ENCODE measurements at places on chromosomes 7 and 10.

DNA sequence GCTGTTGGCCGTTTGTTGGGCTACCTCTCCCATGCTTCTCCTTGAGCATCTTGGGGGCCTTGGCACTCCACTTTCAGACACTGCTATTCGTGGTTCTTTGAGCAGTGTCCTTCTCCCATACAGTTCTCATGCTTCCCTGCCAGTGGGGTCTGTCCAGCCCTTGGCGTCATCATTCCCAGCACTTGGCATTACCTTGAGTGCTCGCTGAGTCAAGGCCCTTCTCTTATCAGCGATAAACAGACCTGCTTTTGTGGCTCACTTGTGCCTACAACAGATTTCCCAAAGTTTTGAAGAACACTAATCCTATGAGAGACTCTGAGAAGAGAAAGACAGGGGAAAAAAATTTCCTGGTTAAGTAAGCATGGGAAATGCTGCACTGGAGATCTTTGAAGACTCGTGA, 85.3 kb downstream of the NOC3L start:
- no peaks in the 10 kb centered on the region for H3K27me3 ChIP-seq
- DNase-seq = no peak
- no peak overlapping the region for H3K27ac ChIP-seq
- no peak overlapping the region for H3K4me3 ChIP-seq
- peaks cover 34% of the 10 kb centered on the region for H3K4me1 ChIP-seq

- H3K27ac ChIP-seq = no peak overlapping the region
- H3K27me3 ChIP-seq = peaks cover 19% of the 10 kb centered on the region
- no peak for DNase-seq
- H3K4me1 ChIP-seq = peaks cover 13% of the 10 kb centered on the region
Observed at GRCh38 chr10:43351301-43351700, 20.1 kb upstream of the FXYD4 start.

GRCh38 chr7:140659856-140660255, 12.9 kb upstream of the ADCK2 start:
- H3K4me3 ChIP-seq = no peak overlapping the region
- H3K4me1 ChIP-seq = peaks cover 18% of the 10 kb centered on the region
- H3K27ac ChIP-seq = no peak overlapping the region
- H3K27me3 ChIP-seq = no peaks in the 10 kb centered on the region

DNA sequence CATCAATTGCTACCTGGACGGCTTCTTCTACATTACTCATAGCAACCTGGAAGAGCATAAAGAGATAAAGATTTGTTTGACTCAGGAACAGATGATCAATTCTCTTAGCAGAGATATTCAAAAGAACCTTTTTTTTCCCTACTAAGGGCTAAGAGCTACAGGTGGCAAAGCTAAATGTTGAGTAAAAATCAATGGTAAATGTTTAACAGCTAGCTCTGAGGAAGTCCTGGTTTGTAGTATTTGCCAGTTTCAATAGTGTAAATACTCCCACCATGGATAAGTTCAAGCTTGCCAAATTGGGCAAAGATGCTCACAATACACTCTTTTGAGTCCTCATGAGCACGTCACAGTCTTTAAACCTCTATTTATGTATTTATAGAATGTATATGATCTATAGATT, 64.0 kb downstream of the AKR1E2 start:
- peaks cover 8% of the 10 kb centered on the region for H3K4me1 ChIP-seq
- DNase-seq = no peak
- no peaks in the 10 kb centered on the region for H3K27me3 ChIP-seq
- no peak overlapping the region for H3K27ac ChIP-seq
- H3K4me3 ChIP-seq = no peak overlapping the region

- DNase-seq = no peak
- H3K4me3 ChIP-seq = no peak overlapping the region
- no peaks in the 10 kb centered on the region for H3K27me3 ChIP-seq
Observed at GRCh38 chr7:51326656-51327286, 10.2 kb upstream of the COBL start.

DNA sequence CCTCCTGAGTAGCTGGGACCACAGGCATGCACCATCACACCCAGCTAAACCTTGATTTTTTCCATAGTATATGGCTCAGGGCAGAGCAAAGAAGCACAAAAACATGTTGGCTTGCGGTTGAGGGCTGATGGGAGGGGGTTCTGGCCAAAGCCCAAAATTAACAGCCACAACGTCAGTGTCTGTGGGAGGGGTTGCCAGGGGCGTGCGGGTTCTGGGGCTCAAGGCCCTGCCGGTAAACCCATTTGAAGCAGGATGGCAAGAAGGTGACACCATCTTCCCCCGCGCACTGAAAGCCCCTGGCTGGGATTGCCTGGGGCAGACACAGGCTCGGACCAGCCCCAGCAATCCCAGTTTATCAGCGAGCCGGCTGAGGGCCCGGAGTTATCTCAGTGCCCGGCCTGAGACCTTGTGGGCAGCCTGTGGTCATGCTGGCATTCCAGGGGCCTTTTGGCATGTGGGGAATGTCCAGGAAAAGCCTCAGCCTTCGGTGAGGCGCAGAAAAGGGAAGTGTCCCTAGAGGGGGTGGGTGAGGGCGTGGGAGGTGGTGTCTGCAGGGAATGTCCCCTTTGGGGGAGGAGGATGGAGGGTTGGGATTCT, 167.7 kb upstream of the TNRC18 start:
- peaks cover 41% of the 10 kb centered on the region for H3K4me1 ChIP-seq
- DNase-seq = peak; percentile 47
- peaks cover 53% of the 10 kb centered on the region for H3K27me3 ChIP-seq
- no peaks in the 10 kb centered on the region for H3K36me3 ChIP-seq
- H3K27ac ChIP-seq = no peak overlapping the region

DNA sequence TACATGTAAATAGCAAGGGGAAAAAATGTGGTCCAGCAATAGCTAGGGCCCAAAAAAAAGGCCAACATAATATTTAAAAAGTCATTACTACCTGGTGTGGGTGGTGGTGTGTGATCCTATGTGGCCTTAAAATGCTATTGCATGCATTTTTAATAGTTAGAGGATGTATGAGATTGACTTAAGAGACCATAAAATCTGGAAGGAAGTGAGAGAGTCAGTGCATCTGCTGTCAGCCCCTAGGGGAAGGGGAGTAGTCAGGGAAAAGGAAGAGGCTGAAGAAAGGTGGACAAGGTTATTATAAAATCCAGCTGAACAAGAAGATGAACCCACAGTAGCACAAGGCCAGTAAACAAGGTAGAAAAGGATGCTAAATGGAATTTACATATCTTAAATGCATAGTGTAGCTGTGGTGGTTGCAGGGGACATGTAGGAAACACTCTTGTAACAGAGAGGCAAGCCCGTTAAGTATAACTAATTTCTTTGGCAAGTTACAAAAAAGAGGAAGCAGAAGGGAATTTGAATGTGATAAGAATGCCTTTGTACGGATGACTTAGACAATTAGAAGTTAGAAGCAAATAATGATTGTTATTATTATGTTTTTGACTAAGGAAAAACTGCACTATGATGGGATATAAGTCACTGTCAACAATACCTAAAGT, 11.9 kb upstream of the NDUFA5 start:
- no peaks in the 10 kb centered on the region for H3K36me3 ChIP-seq
- DNase-seq = no peak
- no peaks in the 10 kb centered on the region for H3K27me3 ChIP-seq
- no peak overlapping the region for H3K27ac ChIP-seq

- H3K27me3 ChIP-seq = peaks cover 97% of the 10 kb centered on the region
- peaks cover 13% of the 10 kb centered on the region for H3K4me1 ChIP-seq
- no peak for DNase-seq
- no peak overlapping the region for H3K4me3 ChIP-seq
- no peaks in the 10 kb centered on the region for H3K36me3 ChIP-seq
Observed at GRCh38 chr10:129956876-129957673, 7.0 kb downstream of the EBF3 start.

GRCh38 chr10:57948796-57949195, 318.9 kb downstream of the IPMK start:
- H3K4me3 ChIP-seq = no peak overlapping the region
- no peak overlapping the region for H3K27ac ChIP-seq

GRCh38 chr10:86362586-86363183, 3.9 kb downstream of the GRID1 start:
- H3K27me3 ChIP-seq = peaks cover 51% of the 10 kb centered on the region
- no peak for DNase-seq
- peaks cover 48% of the 10 kb centered on the region for H3K4me1 ChIP-seq
- H3K27ac ChIP-seq = no peak overlapping the region

DNA sequence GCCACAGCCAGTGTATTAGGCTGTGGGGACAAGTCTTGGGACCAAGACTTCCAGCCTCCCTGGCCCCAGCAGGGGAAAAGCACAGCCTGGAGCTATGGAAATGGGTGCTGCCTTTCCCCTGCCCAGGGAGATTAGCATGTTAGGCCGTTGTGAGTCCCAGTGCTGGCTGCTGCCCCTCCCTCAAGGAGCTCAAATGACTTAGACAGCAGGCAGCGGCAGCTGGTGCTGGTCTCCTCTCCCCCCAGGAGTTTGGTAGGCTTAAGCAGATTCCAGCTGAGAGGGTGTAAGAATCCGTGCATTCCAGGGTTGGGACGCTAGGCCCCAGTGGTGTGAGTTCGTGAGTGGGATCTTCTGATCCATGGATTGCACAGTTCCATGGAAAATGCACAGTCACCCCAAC, 301.5 kb upstream of the PHF14 start:
- no peaks in the 10 kb centered on the region for H3K36me3 ChIP-seq
- H3K27me3 ChIP-seq = no peaks in the 10 kb centered on the region
- H3K27ac ChIP-seq = no peak overlapping the region
- no peak overlapping the region for H3K4me3 ChIP-seq
- no peaks in the 10 kb centered on the region for H3K4me1 ChIP-seq

- no peak overlapping the region for H3K4me3 ChIP-seq
- no peaks in the 10 kb centered on the region for H3K27me3 ChIP-seq
- H3K4me1 ChIP-seq = peaks cover 22% of the 10 kb centered on the region
- DNase-seq = peak; percentile 59
Observed at GRCh38 chr10:113425541-113425951, 127.3 kb upstream of the HABP2 start.

GRCh38 chr7:47812429-47813136, 135.7 kb downstream of the PKD1L1 start:
- H3K27me3 ChIP-seq = no peaks in the 10 kb centered on the region
- no peak overlapping the region for H3K27ac ChIP-seq
- no peaks in the 10 kb centered on the region for H3K4me1 ChIP-seq
- H3K4me3 ChIP-seq = no peak overlapping the region
- no peaks in the 10 kb centered on the region for H3K36me3 ChIP-seq

GRCh38 chr10:75137533-75138438, 26.3 kb downstream of the SAMD8 start:
- no peak overlapping the region for H3K4me3 ChIP-seq
- peaks cover 50% of the 10 kb centered on the region for H3K4me1 ChIP-seq
- H3K27ac ChIP-seq = no peak overlapping the region

GRCh38 chr7:139772115-139772514, 5.7 kb downstream of the HIPK2 start:
- no peaks in the 10 kb centered on the region for H3K27me3 ChIP-seq
- peaks cover 5% of the 10 kb centered on the region for H3K36me3 ChIP-seq
- H3K4me1 ChIP-seq = peaks cover 86% of the 10 kb centered on the region
- peak overlapping the region; percentile 86 for H3K27ac ChIP-seq

DNA sequence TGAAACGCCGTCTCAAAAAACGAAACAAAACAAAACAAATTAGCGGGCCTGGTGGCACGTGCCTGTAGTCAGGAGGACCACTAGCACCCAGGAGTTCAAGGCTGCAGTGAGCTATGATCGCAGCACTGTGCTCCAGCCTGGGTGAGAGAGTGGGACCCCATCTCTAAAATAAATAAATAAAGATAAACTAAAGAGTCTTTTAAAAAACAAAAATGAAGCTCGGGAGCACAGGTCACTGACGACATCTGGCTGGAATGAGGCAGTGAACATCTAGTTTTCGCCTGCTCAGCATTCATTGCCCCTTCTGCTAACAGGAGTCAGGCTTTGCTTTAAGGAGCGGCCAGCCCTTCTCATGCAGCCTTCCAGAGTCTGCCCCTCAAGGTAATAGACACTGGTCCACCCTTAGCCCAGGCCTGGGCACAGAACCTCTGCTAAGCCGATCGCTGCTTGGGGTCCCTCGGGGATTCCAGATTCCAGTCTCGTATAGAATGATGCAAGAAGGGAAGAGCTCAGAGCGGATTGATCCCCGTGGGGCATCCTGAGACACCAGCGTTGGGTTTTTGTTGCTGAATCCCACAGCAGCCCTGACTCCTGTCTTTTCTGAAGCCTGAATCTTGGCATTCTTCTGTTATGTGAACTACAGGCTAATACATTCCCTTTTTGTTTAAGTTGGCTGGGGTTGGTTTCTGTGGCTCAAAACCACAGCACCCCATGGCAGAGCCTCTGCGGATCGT, 14.2 kb upstream of the FOXK1 start:
- no peaks in the 10 kb centered on the region for H3K27me3 ChIP-seq
- no peak for DNase-seq
- no peaks in the 10 kb centered on the region for H3K4me1 ChIP-seq
- peak overlapping the region; percentile 41 for H3K27ac ChIP-seq

GRCh38 chr10:83108565-83109333, 1030.6 kb upstream of the GHITM start:
- H3K27me3 ChIP-seq = no peaks in the 10 kb centered on the region
- H3K4me3 ChIP-seq = no peak overlapping the region
- H3K36me3 ChIP-seq = no peaks in the 10 kb centered on the region
- no peak overlapping the region for H3K27ac ChIP-seq
- no peak for DNase-seq
- H3K4me1 ChIP-seq = no peaks in the 10 kb centered on the region

- no peaks in the 10 kb centered on the region for H3K4me1 ChIP-seq
- DNase-seq = no peak
- no peaks in the 10 kb centered on the region for H3K27me3 ChIP-seq
- H3K4me3 ChIP-seq = no peak overlapping the region
- no peak overlapping the region for H3K27ac ChIP-seq
Observed at GRCh38 chr7:110804501-110804900, 286.4 kb upstream of the LRRN3 start.

GRCh38 chr10:14670551-14671240, 104.0 kb downstream of the FAM107B start:
- no peak overlapping the region for H3K4me3 ChIP-seq
- peaks cover 41% of the 10 kb centered on the region for H3K4me1 ChIP-seq
- no peaks in the 10 kb centered on the region for H3K36me3 ChIP-seq
- DNase-seq = peak; percentile 79

GRCh38 chr10:33092596-33092995, 134.6 kb upstream of the ITGB1 start:
- H3K4me3 ChIP-seq = no peak overlapping the region
- no peak for DNase-seq
- H3K27ac ChIP-seq = no peak overlapping the region
- H3K36me3 ChIP-seq = no peaks in the 10 kb centered on the region
- no peaks in the 10 kb centered on the region for H3K4me1 ChIP-seq

DNA sequence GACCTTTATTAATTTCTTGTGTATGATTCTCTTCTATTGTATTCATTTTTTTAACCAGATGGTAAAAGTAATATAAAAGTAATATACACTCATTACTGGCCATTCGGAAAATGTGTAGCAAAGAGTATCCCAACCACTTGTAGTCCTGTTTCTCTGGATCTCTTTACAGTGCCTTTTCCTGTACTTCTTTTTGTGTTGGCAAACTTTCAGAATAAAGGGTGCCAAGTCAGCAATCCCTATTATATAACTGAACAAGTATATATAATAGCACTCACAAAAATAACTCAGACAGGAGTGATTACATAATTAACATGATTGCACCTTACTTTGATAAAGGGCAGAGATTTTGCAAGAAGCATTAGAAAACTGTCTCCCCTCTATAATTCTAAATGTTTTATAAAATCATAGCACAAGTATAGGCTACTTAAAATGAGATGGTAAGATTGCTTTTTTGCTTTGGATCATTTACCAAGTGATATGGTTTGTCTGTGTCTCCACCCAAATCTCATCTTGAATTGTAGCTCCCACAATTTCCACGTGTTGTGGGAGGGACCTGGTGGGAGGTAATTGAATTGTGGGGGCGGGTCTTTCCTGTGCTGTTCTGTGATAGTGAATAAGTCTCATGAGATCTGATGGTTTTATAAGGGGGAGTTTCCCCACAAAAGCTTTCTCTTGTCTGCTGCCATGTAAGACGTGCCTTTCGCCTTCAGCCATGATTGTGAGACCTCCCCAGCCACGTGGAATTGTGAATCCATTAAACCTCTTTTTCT, 41.5 kb upstream of the EPC1 start:
- H3K27me3 ChIP-seq = no peaks in the 10 kb centered on the region
- no peaks in the 10 kb centered on the region for H3K36me3 ChIP-seq
- no peak for DNase-seq
- H3K4me1 ChIP-seq = no peaks in the 10 kb centered on the region
